ENCODE measurements at places on chromosomes 1 and 21. TPM values are rescaled to one million over a fixed set of nuclear protein-coding genes. Genes with fewer than 3 reads are reported as not detected.

GRCh38 chr1:88320291-88320690, 363.8 kb upstream of the PKN2 start:
- no peak for DNase-seq

Gene SPOCD1
- 36.3 TPM for total RNA-seq

DNA sequence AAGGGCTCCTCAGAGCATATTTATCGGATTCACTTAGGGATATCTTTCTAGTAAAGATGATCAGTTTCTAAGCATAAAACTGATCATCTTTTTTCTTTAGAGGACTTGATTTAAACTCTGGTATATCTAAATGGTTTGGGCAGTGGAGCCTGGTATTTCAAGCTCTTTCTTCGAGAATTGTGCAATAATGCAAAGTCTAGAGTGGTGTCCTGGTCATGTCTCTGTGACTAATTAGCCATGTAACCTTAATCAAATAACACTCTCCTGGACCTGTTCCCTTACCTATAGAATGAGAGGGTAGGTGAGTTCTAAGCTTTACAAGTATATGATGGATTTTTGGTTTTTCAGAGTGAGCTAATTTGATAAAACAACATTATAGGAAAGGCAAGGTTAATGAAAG, 225.2 kb downstream of the RPS6KC1 start:
- DNase-seq: no peak

GRCh38 chr1:46770541-46770940, 28.3 kb upstream of the CYP4B1 start:
- no peak for DNase-seq

DNA sequence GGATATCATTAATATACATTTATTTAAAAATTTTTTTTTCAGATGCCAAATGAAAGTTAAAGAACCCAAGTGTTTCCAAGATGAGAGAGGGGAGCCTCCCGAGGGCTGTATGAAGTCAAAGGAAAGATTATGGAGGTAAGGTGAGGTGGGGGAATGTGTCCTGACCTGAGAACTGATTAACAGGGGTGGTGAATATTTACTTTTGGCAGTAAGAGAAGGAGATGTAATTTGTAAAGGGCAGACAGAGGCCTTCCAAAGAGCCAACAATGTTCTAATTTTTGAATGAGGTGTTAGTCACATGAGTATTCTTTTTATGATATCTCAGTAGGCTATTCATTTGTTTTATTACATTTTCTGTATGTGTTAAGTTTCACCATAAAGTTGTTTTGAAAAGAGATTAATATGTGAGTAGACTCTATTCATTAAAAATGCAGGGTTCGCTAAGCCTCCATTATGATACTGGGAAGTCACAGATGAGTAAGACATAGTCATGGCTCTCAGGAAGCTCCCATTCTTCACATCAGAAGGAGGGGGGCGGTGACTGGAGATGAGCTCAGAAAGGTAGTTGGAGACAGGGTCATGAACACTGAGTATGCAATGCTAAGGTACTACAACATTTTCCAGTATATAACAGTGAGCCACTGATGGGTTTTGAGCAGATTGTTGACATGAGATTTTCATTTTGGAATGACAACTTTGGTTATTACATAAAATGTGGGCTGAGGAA, 62.4 kb upstream of the TNFSF18 start:
- DNase-seq: peak; percentile 61

Gene MYOC
- total RNA-seq: not detected

Gene DNM3
- total RNA-seq: 0.21 TPM

GRCh38 chr1:84957966-84958365, 38.9 kb downstream of the MCOLN2 start:
- no peak for DNase-seq

DNA sequence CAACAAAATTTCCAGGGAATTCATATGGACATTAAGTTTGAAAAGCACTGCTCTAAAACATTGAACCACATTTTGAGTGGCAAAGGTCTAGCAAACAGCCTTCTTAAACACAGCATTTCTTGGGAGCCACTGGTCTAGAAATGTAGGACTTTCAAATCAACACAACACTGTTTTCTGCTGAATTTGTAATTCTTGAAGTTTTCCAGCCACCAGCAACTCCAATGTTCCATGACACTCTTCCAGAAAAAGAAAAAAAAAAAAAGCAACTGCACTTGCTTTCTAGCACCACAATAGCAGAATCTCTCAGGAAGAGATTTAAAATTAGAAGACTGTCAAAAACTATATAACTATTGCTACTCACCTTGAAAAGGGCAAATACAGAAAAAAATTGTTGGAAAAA, 4.5 kb downstream of the SYDE2 start:
- no peak for DNase-seq

DNA sequence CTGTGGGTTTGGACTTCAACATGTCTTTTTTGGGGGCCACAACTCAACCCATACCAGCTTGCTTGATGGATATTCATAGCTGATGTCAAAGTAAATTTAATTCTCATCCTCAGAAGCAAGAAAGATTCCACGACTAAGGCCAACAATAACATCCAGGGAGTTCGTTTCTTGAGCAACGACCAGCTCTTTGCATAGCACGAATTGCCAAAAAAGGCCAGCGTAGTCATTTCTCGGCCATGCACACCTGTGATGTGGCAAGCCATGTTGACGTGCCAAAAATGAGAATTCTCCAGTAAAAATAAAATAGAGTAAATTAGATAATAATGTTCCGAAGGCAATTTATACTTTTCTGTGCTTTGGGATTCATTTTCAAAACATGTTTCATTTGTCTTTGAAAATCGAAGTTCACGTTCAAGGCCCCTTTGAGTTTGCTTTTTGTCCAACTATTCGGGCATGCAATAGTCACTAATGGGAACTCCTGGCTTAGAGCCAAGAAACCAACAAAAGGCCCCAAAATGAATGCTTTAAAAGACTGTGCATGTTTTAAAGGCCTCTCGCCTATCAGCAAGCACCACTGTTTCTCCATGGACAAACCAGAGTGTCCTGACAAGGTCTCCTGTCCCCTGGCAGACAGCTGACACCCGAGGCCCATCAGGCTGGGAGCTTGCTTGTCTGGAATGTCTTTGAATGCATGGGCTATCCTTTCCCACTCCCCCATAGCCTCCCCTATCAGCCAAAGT, 14.4 kb upstream of the IGSF5 start:
- no peak for DNase-seq

Gene KRTAP10-4
- total RNA-seq: not detected

Gene RGS4
- 52.2 TPM for total RNA-seq

DNA sequence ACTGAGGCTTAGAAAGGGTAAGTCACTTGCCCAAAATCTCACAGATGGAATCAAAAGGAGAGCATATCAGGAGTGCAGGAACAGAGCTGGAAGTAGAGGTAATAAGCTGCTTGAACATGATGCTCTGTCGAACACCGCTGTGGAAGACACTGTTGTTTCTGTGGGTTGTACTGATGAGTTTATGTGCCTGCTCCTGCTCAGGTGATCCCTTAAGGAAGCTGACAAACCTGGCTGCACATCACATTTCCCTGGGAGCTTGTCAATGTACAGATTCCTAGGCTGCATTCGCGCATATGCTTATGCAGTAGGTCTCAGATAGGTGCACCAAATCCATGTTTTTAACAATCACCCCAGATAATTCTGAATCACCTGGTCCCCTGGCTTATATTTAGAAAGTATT, 79.7 kb downstream of the ZNF326 start:
- DNase-seq: no peak

DNA sequence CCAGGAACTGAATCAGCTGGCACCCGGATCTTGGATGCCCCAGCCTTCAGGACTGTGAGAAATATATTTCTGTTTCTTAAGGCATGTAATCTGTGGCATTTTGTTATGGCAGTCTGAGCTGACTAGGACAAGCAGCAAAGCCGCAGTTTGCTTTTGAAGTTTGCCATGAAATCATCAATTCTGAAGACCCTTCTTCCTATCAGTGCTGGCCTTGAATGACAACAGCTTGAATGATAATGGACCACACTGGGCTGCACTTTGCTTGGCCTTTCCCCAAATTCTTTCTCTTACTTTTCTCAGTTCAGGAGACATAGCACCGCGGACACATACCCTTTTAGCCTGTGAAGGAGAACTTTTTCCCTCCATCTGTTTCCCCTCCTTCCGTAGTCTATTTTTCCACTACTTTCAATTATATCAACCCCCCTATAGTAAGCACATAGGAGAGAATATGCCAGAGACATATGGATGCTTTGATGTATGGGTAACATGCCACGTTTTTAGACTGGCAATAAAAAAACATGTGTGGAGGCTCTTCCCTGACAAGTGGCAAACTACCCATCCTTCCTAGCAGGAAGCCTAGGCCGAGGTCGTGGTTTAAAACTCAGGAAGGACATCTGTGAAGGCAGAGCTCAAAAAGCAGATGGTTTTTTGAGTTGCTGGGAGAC, 42.9 kb downstream of the HLX start:
- DNase-seq: no peak

Gene COL8A2
- total RNA-seq: 6.3 TPM

GRCh38 chr1:9822490-9822889, 1.3 kb downstream of the CLSTN1 start:
- DNase-seq: no peak

- no peak for DNase-seq
Measured at GRCh38 chr1:117001254-117001927, at the start of gene CD101. Gene CD101, plus strand, starts transcription at chr1:117001760. Its CDS starts 58 bp downstream, at chr1:117001818.

- DNase-seq: no peak
Measured at GRCh38 chr1:97007840-97008604, 286.4 kb downstream of the PTBP2 start.

Gene DNASE2B
- total RNA-seq: not detected

DNA sequence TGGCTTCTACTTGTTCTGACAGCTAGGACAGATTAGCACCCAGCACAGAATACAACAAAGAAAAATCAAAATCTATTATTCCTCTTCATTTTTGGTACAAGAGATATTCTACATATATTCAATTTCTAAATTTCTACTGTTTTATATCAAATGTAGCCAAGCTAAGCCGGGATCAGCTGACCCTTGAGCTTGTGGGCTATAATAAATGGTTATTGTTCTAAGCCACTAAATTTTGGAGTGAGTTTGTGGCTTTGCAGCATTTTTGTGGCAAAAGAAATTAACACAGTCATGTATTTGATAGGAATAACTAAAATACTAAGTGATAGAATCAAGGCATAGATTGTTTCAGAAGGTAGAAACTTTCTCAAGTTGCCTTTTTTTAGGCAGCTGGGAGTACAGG, 50.7 kb downstream of the APP start:
- no peak for DNase-seq

Gene TMOD4
- 1.1 TPM for total RNA-seq

Gene SYNJ1
- 14.3 TPM for total RNA-seq

Gene SPRR1B
- not detected for total RNA-seq

- no peak for DNase-seq
Measured at GRCh38 chr1:27648602-27649305, 13.8 kb upstream of the FGR start.

DNA sequence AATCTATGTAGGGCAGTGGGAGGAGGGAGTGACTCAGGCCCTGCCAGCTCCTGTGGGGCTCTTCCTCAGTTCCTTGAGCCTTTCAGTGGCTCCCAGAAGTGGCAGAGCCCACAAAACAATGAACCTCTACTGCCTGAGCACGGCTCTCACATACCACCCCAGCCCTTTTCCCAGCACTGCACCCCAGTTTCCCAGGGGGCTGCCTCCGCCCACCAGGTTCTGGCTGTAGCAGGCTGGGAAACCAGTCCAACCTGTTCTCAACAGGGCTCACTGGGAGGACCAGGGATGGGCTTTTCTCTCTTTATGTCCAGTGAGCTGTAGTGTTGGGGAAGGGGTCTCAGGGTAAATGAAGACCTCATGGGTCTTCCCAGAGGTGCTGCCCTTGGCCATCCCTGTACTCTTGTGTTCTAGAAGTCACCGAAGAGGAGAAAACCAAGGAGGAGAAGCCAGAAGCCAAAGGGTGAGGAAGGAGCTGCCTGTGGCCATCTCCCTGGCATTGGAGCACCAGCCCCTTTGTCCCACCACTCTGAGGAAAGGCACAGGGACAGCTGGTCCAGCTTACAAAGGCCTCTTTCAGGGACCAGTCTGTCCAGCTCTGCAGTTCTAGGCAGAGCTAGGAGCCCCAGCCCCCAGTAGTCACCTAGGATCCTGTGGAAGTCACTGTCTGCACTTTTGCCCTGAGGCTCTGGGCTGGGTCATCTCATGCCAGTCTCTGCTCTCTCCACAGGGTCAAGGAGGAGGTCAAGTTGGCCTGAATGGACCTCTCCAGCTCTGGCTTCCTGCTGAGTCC, 3.5 kb downstream of the MARCKSL1 start:
- DNase-seq: no peak

- DNase-seq: no peak
Measured at GRCh38 chr1:179883040-179883744, 1.1 kb downstream of the TOR1AIP1 start.

- no peak for DNase-seq
Measured at GRCh38 chr1:156703741-156704140, 1.6 kb downstream of the CRABP2 start.

GRCh38 chr1:56508523-56508983, 70.8 kb downstream of the PLPP3 start:
- DNase-seq: no peak

DNA sequence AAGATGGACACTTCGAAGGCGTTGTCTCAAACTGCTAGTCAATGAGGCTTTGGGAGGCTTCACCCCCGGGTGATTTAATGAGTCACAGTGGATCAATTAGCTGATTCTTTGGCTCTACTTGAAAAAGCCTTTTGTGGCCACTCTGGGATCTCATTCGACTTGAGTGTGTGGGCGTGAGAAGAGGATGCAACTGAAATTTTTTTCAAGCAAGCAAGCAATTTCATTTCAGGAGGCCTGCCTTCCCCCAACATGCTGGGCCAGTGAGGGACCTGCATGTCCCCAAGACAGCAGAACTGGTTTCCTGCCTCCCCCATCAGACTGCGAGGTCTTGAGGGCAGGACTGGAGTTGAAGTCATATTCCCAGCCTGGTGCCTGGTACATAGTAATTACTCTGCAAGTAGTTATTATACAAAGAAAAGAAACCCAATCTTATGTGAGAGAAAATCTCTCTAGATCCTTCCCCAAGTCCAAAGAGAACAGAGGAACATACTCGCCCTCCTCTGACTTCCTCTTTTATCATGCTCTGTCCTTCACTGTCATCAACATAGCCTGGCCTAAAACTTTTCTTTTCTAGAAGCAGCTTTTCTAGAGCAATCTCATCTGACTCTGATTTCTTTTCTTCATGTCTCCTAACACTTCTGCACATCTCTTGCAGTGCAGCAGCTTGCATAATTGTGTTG, 22.7 kb downstream of the SYT6 start:
- DNase-seq: no peak

DNA sequence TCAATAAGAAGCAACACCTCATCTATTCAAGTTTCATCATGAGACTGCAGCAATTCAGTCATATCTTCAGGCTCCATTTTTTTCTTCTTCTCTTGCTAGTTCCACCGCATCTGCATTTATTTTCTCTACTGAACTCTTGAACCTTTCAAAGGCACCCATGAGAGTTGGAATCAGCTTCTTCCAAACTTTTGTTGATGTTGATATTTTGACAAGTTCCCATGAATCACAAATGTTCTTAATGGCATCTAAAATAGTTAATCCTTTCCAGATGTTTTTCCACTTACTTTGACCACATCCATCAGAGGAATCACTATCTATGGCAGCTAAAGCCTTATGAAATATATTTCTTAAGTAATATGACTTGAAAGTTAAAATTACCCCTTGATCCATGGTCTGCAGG, 434.3 kb downstream of the GPATCH2 start:
- DNase-seq: no peak
